Occipital lobe (tissue), 3 donors: ENCODE measurements at places on chromosomes 6 and 20.

DNA sequence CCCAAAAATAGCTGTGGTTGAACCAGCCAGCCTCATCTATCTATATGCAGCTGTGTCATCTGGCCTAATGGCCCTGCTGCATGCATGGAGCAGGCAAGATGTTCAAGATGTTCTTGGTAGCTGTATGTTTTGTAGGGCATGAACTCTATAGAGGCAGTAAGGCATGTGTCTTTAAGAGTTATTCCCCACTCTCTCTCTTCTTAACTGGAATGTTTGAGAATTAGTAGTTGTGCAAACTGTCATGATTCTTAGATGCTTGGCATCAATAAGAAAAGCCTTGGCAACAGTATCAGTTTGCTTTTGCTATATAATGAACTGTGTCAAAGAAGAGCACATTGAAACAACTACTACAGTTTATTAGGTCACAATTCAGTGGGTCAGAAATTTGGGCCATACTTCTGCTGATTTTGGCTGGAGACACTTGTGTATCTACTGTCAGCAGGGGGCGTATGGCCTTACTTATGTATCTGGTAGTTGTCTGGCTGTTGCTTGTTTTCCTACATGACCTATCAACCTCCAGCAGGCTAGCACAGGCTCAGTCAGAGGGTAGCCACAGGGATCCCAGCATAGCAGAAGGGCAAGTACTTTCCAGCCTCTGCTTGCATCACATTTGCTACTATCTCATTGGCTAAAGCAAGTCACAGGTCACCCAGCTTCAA, 56.1 kb upstream of the LAMP5 start:
- no peak for DNase-seq

DNA sequence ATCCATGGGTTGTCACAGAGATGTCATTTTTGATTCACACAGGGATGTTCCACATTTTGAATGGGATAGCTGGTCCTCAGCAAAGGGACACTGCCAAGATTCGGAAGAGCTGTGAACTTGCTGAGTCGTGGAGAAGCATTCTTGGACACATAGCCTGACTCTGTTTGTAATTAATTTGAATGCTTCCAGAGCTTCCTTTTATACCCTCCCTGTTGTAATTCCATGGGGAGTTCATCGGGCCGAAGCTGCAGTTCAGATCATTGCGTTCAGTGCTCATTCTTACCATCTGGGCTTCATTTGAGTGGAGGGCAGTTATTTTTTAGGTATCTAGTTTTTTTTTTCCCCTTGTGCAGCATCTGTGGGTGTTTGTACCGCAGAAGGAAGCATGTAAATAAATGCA, 126.5 kb downstream of the SLC24A3 start:
- DNase-seq, result no peak

- no peak for DNase-seq
These were observed 99.0 kb downstream of the CAP2 start for GRCh38 chr6:17492350-17492749.

- no peak for DNase-seq
These were observed 16.0 kb downstream of the MDFI start for GRCh38 chr6:41654151-41654697.

DNA sequence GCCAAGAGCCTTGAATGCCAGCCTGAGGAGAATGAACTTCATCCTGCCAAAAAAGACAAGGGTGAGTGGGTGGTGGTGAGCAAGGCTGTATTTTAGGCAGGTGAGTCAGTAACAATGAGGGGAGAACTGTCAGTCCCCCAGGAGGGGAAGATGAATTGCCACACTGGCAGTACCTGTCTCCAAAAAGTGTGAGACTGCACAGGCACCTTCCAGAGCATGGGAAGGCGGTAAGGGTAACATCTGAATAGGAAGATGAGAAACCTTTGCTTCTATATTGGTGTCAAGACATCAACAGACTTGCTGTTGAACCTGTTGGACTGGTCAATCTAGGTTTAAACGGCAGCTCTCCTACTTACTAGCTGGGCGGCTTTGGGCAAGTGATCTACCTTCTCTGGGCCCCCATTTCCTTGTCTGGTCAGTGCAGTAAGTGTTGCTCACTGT, 30.9 kb downstream of the STK35 start:
- no peak for DNase-seq

- DNase-seq, result no peak
These were observed 191.6 kb upstream of the SUPT3H start for GRCh38 chr6:45569210-45569945.
